ENCODE measurements at places on chromosomes 2 and 18.

DNA sequence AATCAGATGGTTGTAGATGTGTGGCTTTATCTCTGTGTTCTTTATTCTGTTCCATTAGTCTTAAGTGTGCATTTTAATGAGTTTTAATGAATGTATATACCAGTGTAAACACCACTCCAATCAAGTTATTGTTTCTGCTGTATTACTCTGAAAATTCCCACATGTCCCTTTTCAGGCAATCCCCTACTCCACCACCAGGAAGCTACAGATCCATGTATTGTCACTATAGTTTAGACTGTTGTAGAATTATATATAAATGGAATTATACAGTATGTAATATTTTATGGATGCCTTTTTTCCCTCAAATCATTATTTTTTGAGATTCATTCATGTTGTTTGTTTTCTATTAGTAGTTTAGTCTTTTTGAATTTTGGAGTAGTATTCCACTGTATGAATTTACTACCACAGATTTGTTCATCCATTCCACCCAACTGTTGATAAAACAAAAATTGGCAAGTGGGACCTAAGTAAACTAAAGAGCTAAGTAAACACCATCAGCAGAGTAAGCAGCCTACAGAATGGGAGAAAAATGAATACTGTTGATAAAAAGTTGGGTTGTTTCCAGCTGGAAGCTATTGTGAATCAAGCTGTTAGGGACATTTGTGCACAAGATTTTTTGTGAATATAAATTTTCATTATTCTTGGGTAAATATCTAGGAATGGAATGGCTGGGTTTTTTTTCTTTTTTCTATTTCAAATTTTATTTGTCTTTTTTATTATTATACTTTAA lies 262.0 kb downstream of the CAMKMT start:
- DNase-seq, result no peak

DNA sequence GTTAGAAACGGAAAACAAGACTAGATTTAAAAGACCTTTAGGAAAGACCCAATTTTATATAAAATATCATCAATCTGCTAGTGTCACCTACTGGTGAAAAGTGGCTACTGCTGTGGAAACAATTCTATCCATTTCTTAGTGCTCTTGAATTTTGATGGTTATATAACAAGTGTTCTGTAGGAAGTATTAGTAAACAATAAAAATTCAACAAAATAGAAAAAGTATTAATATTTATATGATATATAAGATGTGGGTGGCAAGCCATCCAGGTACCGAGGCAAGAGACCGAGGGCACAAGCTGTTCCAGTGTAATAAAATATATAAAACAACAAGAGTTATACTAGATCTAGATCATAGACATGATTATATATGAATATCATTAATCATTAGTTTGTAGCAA lies 6.2 kb upstream of the TMEM87B start:
- no peak for DNase-seq

GRCh38 chr2:233353769-233354499 lies at the start of gene DGKD:
DGKD (plus strand) TSS chr2:233354494; CDS start chr2:233354519, 25 bp downstream.
- DNase-seq, result peak; percentile 85

GRCh38 chr2:145692971-145693478 lies 1173.1 kb upstream of the ZEB2 start:
- no peak for DNase-seq

- no peak for DNase-seq
These were observed 52.5 kb downstream of the ZNF516 start for GRCh38 chr18:76442413-76443171.

DNA sequence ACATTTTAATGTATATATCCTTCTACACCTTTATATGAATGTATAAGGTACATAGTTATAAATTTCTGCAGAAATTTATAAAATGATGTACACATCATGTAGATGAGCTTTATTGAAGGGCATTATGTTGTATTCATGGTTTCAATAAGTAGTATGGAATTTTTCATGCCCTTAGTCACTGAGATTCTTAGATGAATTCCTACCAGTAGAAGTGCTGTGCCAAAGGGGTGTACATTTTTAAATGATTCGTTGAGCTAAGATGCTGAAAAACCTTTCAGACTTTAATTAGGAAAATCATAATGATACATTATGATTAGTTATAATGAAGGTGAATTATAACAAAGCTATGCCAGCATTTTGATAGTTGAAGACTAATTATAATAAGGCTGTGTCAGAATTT lies 115.2 kb downstream of the ZNF236 start:
- no peak for DNase-seq

DNA sequence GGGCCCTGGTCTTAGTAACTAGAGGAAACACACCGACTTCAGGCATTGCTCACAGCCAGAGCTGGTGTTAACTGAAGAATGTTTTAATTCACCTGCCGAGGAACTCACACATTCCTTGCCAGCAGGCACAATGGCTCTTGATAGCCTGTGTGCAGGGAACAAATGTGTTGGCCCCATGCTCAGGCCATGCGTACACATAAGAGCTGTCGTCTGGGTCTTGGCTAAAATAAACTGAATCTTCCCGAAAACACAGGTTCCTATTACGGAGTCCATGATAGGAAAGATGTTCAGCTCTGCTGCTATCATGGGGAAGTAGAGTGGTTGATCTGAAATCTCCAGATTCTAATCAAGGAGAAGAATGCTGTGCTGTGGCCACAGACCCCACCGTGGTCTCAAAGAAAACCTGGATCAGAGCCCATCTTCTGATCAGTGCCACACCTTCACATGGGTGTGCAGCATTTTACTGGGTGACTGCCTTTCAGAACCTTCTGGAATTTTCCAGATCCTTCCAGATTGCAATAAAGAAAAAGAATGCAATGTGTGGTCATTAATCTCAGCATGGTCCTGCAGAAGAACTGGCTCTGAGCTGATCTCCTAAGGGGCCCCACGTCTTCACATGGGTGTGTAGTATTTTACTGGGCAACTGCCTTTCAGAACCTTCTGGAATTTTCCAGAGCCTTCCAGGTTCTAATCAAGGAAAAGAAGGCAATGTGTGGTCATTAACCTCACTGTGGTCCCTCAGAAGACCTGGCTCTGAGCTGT lies 17.2 kb downstream of the MBP start:
- DNase-seq, result no peak

DNA sequence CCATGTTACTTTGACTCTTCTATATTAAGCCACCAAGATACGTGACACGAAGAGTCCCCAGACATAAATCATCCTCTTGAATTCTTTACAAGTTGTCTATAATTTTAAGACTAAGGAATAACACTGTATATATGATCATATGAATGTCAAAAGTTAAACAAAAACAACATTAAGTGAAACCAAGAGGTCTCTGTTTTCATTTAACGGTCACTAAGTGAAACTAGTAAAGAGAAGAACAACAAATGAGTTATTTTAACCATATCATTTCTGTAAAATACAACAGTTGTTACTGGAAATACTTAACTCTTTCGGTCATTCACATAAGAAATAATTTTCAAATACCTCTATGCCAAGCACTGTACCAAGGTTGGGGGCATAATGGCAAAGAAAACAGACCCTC lies 45.7 kb upstream of the STK17B start:
- DNase-seq, result no peak

GRCh38 chr2:128638341-128639119 lies 319.9 kb upstream of the HS6ST1 start:
- DNase-seq, result no peak

- no peak for DNase-seq
These were observed 61.6 kb downstream of the MEP1B start for GRCh38 chr18:32251466-32251865.

DNA sequence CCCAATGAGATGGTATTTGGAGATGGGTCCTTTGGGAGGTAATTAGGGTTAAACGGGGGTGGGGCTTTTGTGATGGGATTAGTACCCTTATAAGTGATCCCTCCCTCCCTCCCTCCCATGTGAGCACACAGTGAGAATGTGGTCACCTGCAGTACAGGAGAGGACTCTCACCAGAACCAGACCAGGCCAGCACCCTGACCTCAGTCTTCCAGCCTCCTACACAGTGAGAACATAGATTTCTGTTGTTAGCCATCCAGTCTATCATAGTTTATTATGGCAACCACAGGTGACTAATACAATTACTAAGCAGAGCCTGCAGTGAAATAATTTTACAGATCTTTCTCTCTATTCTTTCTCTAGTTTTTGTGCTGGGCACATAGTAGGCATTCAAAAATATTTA lies 137.7 kb upstream of the PKDCC start:
- DNase-seq, result no peak

GRCh38 chr2:201781557-201782051 lies 871 bp upstream of the ALS2 start:
- DNase-seq, result no peak

GRCh38 chr2:240632306-240632721 lies 7.0 kb downstream of the GPR35 start:
- DNase-seq, result no peak

GRCh38 chr2:5674026-5674340 lies 18.2 kb upstream of the SOX11 start:
- DNase-seq, result no peak

GRCh38 chr2:222298311-222299150 lies at the start of gene PAX3:
PAX3 (minus strand) TSS chr2:222298998; CDS start chr2:222298615, 383 bp downstream.
- no peak for DNase-seq

Data from GM12892 (cell line).